ENCODE measurements at places on chromosomes 3 and 15.

GRCh38 chr3:38002291-38002876 is 11.8 kb downstream of the VILL start:
- DNase-seq = no peak

- no peak for DNase-seq
Measured at GRCh38 chr3:113804661-113805060, 33.9 kb upstream of the GRAMD1C start.

GRCh38 chr3:141610939-141611338 is 124.1 kb downstream of the RASA2 start:
- no peak for DNase-seq

GRCh38 chr3:101069901-101070798 is 76.9 kb upstream of the ABI3BP start:
- peak; percentile 55 for DNase-seq

DNA sequence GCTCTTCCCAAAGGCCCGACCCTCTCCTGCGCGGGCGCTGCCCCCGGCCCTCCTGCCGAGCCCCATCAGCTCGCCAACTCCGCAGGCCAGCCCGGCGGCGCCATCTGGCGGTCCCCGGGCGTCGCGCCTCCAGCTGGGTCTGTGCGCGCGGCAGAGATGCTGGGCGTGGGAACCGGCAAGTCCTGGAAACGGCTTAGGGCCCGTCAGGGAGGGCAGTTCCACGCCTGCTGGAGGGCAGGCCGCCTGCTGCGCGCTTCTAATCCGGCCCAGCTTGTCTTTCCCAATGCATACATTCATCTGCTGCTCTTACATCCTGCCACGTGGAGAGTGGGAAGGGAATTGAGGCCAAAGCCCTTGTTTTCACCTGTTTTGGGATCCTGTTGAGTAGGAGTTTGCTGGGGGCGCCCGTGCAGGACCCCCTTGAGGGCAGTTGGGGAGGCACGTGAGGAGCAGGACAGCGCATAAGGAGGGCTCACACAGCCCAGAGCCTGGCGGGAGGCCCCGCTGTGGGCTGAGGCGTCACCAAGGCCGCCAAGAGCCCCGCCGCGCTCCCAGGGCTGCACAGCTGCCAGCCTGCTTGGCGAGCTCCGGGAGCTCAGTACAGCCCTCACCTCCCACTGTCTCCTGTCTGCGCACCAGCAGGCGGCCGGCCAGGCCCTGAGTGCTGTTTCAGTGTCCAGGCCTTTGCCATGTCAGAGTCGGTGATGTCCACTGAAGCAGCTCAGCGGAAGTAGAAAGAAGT is 165.6 kb downstream of the NSMCE3 start:
- DNase-seq = peak; percentile 53

GRCh38 chr3:42660898-42661297 is 7.4 kb downstream of the ZBTB47 start:
- no peak for DNase-seq

DNA sequence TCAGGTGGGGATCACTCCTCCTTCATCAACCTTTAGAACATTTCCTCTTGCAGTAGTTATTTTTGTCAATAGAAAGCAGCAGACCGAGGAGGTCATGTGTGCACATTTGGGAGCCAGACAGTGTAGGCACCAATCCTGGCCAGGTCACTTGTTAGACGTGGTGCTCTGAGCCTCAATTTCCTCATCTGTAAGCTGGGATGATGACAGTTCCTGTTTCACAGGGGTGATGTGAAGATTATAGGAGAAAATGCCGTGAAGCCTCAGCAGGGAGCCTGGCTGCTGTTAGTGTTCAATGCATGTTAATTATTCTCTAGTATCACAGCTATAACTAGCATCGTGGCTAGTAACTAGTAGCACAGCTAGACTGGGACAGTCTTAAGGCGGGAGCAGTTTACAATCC is 64.7 kb downstream of the ATP2B2 start:
- no peak for DNase-seq

GRCh38 chr3:46538803-46539442 is 27.2 kb downstream of the LRRC2 start:
- DNase-seq = peak; percentile 77

DNA sequence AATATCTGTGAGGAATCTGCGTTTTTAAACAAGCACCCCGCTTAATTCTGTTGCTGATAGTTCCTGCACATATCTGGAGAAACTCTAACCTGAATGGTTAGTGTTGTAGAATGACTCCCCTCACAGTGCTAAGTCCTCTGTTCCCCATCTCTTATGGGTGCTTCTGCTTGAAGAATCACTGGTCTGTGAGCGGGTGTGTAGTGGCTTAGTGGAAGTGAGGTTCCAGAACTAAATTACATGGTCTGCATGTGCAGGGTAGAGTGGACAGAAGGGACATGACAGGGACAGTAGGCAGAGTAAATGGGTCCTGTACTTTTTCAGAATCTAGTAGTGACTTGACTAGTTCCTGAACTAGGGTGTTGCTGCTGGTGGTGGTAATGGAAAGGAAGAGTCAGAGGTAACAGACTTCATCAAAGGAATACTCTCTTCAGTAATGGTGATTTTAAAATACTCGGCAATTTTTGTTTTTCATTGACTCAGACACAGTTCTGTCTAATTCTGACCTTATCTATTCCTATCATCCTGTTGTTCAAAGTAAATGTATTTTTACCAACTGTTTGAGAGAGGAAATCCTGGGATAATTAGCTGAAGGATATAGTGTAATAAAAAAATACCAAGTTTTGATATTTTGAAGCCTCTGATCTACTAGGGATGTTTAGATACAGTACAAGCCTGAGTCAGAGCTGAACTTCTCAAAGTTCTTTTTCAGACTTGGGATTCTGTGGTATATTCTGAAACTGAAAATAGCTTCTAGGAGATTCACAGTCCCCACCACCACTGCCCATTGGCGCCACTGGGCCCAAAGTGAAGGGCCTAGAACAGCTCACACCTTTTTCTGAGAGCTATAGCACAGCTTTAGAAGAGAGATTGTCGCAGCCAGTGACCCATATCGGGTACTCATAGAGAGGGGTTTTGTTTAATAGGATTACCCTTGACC is 55.5 kb downstream of the FNDC3B start:
- DNase-seq = peak; percentile 70

GRCh38 chr3:115436767-115437301 is 186.5 kb upstream of the GAP43 start:
- peak; percentile 98 for DNase-seq

- DNase-seq = no peak
Measured at GRCh38 chr15:59115047-59115446, 10.1 kb downstream of the CCNB2 start.

GRCh38 chr3:116449546-116450350 is 4.5 kb upstream of the LSAMP start:
- no peak for DNase-seq

DNA sequence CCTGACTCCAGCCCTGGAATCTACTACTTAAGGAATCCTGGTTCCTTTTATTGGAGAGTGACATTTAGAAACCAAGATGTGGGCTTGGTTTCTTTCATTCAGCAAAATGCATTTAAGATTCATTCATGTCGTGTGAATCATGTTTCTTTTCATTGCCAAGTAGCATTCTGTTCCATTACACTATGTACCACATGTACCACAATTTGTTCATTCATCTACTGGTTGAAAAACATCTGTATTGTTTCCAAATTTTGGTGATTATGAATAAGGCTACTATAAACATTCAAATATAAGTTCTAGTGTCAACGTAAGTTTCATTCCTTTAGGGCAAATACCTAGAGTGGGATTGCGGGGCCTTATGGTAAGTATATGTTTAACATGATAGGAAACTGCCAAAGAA is 264.2 kb downstream of the VPS13C start:
- DNase-seq = no peak

DNA sequence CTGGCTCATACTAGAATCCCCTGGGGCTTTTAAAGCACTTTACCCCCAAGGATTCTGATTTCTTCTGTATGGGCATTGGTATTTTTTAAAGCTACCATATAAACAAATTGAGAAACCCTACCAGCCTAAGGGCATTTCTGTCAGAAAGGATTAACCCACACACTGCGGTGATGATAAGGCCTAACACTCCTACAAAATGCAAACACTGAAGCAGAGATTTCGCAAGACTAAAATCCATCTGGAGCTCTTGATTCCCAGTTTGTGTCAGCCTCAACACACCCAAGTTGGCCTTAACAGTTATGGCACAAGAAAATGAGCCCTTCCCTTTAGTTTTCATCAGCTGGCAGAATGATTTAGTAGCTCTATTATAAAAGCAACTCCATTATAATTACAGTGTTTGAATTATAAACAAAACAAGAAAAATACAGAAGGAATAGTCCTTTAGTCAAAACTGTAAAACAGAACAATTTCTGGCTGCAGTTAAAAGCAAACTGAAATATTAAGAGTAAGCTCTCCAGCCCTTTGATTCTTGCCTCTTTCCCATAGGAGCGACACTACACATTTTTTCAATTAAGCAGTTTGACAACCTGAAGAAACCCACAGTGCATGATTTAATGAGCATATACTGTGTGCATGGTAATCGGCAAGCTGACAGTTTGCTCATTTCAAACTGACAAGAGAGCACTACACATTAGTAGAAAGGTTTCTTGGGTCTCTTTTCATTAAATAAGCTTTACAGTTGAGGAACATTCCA is 441.2 kb downstream of the FHIT start:
- DNase-seq = peak; percentile 74

DNA sequence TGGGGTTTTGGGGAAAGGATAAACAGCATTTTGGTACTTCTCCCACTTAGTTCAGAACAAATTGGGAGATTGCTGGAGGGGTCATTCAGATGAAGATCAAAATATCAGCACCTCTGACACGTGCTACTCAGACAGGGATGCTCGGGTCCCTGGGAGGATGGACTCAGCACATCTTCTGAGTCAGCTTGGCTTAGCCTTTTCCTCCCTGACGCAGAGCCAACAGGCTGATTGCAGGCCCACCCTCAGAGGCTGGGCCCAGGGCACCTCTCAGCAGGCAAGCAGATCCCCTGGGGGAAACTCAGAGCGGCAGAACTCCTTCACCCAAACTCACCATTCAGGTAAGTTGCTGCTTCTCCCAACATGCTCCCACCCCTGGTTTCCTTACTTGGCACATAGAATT is 304.9 kb downstream of the TLE3 start:
- no peak for DNase-seq

DNA sequence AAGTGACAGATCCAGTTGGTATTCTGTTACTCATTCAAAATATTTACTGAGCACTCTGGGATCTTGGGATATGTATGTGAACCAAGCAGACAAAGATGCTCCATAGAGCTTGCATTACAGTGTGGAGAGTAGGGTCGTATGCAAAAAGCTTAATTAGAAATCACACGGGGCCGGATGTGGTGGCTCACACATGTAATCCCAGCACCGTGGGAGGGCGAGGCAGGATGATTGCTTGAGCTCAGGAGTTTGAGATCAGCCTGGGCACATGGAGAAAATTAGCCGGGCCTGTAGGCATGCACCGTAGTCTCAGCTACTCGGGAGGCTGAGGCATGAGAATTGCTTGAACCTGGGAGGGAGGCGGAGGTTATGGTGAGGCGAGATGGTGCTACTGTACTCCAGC is 68.7 kb upstream of the MB21D2 start:
- peak; percentile 37 for DNase-seq

DNA sequence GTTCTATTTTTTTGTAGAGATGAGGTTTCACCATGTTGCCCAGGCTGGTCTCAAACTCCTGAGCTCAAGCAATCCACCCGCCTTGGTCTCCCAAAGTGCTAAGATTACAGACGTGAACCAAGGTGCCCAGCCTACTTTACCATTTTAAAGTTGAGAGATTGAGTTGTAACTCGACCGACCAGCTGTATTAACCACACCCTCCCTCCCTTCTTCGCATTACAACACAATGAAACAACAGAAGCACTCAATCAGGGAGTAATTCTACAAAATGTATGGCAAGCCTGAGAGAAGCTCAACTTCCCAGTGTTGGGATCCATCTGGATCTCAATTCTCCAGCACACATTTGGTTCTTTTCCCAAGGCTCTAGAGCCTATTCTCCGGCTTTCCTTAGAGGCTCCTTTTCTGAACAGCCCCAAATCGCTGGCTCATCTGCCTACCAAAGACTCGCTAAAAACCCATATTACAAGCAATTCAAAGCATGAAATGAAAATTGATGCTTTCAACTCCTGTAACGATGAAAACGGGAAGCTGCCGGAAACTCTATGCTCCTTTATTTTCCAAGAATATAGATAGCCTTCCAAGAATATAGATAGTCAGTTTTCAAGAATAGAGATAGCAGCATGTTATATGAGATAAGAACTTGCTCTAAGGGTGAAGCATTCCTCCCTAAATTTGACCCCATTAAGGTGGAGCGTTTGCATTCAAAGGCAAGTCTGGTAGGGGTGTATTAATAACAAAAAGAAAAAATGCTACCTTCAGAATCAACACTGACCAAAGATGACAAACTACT is 450.9 kb downstream of the MAGI1 start:
- DNase-seq = no peak

DNA sequence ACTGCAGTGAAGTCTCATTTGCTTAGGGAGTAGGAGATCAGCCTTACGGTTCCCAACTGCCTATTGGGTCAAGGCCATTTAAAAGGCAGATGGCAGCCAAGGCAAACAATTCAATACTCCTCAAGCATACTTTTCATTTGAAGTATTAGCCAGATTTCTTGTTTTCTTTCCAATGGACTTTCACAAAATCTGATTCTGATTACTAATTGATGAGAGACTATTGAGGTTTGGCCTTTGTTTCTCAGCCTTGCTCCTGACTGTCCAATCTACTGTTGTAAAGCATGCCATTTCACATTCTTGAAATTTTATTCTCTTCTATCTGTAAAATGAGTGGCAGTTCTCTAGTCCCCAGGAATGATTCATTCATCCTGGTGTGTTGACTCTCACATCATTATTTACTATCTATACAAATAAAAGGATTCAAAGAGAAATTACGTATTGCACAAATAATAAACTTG is 166.2 kb upstream of the TGFBR2 start:
- DNase-seq = peak; percentile 47

GRCh38 chr15:42359985-42360384 is 684 bp downstream of the CAPN3 start:
- no peak for DNase-seq

DNA sequence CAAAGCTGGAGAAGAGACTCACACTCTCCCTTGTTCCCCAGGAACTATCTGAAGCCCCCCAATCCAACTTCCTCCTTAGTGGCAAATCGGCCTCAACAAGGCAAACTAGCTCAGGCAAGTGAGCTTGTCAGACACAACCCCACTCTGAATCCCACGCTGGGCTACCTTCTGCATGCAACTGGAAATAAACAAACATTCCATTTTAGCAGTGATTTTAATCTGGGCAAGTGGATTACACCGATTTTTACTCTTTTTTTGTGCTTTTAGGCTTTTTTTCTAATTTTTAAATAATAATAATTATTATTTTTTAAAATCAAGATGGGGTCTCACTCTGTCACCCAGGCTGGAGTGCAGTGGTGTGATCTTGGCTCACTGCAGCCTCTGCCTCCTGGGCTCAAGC is 2.9 kb upstream of the NOX5 start:
- no peak for DNase-seq
